Right ventricle myocardium inferior (tissue), 1 donor: ENCODE measurements at places on chromosomes 6 and 20. TPM values are rescaled to one million over a fixed set of nuclear protein-coding genes. Genes with fewer than 3 reads are reported as not detected.

DNA sequence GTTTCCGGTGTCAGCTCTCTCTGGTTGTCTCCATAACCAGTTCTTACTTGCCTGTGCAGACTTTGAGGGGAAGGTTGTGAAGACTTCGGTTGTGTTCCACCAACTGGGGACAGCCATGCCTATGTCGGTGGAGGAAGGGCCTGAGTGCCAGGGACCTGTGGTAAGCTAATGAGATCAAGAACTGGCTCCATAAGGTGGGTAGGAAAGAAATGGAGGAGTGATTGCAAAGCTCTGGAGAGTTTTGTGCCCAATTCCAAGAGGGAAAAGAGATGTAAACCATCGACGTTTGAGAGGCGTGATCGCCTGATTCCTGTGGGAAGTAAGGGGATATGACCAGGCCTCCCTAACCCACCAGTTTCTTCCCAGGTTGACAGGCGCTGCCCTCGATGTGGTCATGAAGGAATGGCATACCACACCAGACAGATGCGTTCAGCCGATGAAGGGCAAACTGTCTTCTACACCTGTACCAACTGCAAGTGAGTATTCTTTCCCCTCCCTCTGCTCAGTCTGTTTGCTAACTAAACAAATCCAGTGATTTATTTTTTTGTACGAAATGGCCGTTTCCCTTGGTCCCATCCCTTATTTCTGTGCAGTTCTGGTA is 893 bp downstream of the POLR1H start:
- DNase-seq, result no peak

DNA sequence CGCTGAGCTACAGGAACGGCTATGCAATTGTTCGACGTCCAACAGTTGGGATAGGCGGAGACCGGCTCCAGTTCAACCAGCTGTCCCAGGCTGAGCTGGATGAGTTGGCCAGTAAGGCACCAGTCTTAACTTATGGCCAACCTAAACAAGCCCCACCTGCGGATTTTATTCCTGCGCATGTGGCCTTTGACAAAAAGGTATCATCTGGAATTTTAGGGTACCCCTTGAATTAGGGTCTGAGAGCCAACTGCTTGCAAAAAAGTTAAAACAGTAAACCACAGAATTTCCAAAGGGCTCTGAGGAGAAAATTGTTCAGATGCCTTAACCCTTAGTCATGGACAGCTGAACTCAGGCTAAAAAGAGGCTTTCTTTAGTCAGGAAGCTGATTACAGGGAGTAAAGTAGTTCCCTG is 3.8 kb downstream of the EFHC1 start:
- no peak for DNase-seq

GRCh38 chr6:107635057-107635515 is 145.2 kb downstream of the SOBP start:
- no peak for DNase-seq

GRCh38 chr6:57302477-57302876 is 15.0 kb upstream of the PRIM2 start:
- no peak for DNase-seq

GRCh38 chr20:4887586-4887985 is 113.7 kb downstream of the SLC23A2 start:
- no peak for DNase-seq

The TCP11 gene
- not detected for total RNA-seq

The ARMH2 gene
- total RNA-seq, result not detected
